ENCODE measurements at places on chromosomes 2 and 18.
A peak's percentile ranks its signal among the peaks of the same experiment; 100 is the strongest.

DNA sequence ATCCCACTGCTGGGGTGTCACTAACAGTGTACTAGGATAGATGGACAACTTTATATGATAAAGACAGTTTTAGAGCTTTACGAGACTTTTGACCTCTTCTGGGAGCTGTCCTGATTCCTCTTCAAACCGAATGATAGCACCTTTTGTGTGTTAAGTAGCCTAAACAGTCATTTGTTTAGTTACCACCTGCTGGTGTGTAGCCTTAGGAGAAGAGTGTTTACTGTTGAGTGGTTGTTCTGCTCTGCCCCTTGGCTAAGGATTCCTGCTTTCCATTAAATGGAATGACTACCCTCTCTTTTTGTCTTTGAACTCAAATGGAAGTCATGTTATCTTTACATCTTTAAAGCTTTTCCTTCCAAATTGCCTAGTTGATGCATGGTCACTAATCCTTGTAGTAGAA, 28.0 kb upstream of the MGAT5 start:
- DNase-seq = no peak

DNA sequence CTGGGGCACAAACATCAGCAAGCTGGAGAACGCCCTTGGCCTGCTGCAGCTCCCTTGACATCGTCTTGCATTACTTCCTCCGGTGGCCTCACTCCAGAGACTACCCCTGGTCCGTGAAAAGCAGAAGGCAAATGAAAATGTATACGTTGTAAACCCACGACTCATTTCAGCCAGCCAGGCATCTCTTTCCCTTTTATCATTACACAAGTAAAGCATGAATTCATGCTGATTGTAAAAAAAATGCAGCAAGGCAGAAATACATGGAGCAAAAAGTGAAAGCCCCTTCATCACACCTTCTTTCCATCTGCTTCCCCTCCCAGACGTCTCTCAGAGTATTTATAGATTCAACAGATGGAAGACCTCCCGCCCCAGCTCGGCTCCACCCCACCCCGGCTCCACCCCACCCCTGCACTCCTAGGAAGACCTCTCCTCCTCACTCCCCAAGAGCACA, 41.6 kb upstream of the RALBP1 start:
- no peak for DNase-seq

DNA sequence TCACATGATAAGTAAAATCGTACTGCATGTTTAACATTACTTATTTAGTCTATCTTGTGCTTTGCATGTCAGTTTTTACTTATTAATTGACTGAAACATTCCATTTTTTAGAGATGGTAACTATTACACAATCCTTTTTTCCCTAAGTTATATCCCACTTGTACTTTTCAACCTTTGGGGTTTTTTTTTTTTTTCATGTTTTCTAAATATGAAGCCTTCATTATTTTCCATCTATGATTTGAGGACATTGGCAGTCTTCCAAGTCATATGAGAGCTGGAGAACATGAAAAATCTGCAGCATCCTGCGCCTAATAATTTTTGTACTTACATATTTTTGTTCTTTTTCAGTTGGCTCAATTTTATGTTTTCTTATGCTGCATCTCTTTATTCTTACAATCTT, 113.9 kb downstream of the MYO1B start:
- DNase-seq = no peak

DNA sequence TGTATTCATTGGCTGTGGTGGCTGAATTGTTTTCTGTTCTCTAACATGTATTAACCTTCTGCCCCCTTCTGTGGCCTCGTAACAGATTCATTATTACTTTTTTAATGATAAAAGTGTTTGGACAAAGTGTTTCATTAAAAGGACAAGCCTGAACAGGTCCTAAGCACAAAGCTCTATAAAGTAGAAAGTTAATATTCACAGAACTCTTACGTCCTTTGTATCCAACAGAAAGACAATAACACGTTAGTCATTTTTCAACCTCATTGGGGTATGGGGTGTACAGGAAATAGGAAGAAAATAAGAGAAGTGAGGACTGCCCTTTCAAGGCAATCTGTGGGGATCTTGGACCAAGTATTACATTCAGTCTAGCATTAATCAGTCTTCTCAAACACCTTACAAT, 105.5 kb upstream of the RGPD4 start:
- no peak for DNase-seq

- DNase-seq = no peak
Observed at GRCh38 chr2:191661097-191661924, 16.6 kb upstream of the NABP1 start.

DNA sequence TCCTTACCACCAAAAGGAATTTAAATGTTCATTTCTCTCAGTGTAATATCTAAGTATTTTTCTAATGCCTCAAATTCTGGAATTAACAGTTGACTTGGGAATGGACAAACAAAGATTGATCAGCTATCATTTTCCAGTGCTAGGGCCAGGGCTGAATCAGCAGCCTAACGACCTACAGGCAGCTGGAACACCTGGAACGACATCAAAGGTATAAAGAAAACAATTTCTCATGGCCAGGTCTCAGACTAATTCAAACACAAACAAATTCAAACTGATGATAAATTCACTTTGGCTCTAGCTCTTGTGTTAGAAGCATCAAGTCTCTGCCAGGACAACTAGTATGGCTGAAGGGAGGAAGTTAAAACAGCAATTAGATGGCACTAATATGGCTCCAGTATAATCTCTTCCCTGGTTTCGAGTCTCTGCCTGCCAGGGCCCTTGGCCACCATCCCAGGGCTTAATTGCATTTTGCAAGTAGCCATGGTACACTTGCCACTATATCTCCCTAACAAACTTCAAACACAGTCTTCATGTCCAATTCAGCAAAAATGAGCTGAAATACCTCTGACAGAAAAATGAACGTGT, 70.2 kb upstream of the FSHR start:
- no peak for DNase-seq

- DNase-seq = no peak
Observed at GRCh38 chr2:11421863-11422490, 44.0 kb downstream of the E2F6 start.

DNA sequence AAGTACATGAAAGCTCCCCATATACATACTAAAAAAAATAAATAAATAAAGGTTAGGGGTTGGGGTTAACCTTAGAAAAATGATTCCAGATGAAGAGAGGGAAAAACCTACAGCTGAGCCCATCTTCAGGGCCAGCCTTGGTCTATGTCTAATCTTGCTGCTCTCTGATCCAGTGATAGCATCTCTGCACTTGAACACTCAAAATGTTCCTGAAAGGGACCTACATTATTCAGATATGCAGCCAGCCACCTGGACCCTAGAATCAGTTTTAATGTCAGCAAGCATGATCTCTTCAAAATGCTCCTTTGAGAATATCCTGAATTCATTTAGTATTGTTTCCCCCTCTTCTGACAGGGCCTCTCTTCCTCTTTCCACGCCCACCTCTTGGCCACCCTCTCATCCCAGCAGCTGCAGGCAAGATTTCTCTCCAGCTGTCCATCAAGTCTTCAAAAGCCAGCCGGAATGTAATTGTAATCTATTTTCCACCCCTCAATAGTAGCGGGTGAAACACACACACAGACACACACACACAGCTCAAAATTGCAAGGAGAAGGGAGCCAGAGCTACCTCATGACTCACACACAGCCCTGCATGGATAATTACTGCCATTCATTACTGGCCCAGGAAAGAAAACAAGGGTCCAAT, 135.5 kb downstream of the MYO3B start:
- no peak for DNase-seq

- no peak for DNase-seq
Observed at GRCh38 chr18:56337507-56337906, 300.9 kb downstream of the TXNL1 start.

DNA sequence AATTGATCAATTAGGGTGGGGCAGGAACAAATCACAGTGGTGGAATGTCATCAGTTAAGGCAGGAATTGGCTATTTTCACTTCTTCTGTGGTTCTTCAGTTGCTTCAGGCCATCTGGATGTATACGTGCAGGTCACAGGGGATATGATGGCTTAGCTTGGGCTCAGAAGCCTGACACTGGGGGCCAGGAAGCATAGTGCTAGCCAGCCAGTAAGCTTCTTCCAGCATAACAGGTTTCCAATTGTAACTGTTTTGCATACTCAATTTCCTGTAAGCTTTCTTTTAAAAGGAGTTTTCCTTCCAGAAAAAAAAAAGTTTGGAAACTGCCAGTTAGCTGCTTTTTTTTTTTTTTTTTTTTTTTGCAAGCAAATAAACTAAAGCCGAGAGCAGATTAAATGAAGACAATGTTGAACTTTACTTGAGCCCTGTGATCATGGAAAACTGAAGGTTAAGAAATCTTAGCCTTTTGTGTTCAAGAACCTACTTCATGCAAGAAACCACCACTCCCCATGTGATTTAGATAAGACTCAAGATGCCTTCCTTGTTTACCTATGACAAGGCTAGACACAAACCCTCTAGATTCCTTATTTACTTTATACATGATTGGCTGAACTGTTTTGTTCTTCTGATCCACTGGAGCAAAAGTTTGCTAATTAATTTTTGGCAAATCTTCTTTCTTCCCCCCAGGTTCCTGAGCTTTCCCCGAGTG, 126.9 kb upstream of the LINC00305 start:
- DNase-seq = no peak

DNA sequence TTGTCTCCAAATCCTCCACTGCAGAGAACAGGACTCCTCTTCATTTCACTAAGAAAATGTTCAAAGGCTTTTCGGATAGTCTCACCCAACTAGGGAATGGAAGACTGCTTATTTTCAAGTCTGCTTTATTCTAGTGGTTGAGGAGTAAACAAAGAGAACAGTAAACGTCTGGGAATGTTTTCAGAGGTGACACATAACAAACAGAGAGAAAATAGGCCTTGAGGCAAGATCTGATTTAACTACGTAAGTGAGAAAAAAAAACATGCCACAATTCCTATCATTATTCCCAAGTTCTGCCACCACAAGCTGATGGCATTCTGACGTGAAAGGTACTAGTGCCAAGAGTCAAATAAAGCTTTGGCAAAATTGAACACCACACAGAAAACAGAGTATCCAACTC, 16.7 kb upstream of the WIPF1 start:
- DNase-seq = no peak

GRCh38 chr2:173612354-173612753, 257.7 kb downstream of the CDCA7 start:
- no peak for DNase-seq

DNA sequence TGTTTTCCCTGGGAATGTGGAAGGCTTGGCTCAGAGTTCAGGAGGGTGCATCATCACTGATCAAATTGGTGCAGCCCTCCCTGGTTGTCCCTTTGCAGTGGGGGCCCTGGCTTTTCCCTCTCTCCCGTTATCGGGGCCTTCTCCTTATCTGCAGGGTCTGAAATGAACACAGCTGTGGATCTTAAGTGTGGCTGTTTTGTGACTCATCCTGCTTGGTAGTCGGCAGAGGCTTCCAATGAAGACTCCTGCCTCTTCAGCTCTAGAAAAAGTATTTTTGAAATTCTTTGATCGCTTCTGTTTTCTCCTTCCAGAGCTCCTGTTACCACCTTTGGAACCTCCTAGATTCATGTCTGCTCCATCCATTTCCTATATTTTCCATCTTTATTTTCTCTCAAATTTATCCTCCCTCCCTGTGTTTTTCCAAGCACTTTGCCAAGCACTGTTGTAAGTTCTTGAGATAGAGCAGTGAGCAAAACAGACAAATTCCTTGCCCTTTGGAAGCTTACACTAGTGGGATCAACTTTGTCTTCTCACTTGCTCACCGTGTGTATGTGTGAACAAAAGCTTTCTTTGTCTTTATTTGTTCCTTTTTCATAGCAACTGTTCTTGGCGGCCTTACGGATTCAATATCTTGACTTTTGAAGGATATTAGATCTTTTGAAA, 45.7 kb downstream of the RALB start:
- no peak for DNase-seq

GRCh38 chr2:20446255-20446916, 488 bp upstream of the RHOB start:
- DNase-seq = no peak

DNA sequence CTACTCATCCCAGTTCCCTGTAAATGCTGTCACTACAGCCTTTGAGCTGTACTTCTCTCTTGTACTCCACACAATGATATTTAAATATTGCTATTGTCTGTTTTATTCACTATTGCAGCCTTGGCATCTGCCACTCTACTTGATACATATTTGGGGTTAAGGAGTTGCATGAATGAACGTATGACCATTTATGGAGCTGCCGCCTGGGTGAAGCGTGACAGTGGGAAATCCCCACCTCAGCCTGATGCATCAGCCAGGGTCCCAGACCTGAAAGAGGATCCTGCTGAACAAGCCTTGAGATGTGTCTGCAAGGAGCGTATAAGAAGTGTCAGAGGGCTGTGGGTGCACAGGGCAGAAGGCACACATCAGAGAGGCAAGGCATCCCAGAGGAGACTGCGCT, 39.1 kb downstream of the MRPL35 start:
- DNase-seq = peak; percentile 25

- no peak for DNase-seq
Observed at GRCh38 chr2:112831946-112832840, 4.4 kb downstream of the IL1B start.

GRCh38 chr2:114252713-114253112, 189.7 kb upstream of the DPP10 start:
- no peak for DNase-seq

GRCh38 chr2:158664987-158665386, 130.1 kb upstream of the DAPL1 start:
- DNase-seq = no peak

GRCh38 chr2:74554820-74555531, 456 bp downstream of the DOK1 start:
- peak; percentile 25 for DNase-seq

- DNase-seq = no peak
Observed at GRCh38 chr2:84449055-84449454, 10.0 kb downstream of the SUCLG1 start.

- peak; percentile 46 for DNase-seq
Observed at GRCh38 chr2:88627856-88628570, 749 bp upstream of the EIF2AK3 start.

GRCh38 chr2:103445347-103445746, 683.5 kb downstream of the TMEM182 start:
- no peak for DNase-seq

DNA sequence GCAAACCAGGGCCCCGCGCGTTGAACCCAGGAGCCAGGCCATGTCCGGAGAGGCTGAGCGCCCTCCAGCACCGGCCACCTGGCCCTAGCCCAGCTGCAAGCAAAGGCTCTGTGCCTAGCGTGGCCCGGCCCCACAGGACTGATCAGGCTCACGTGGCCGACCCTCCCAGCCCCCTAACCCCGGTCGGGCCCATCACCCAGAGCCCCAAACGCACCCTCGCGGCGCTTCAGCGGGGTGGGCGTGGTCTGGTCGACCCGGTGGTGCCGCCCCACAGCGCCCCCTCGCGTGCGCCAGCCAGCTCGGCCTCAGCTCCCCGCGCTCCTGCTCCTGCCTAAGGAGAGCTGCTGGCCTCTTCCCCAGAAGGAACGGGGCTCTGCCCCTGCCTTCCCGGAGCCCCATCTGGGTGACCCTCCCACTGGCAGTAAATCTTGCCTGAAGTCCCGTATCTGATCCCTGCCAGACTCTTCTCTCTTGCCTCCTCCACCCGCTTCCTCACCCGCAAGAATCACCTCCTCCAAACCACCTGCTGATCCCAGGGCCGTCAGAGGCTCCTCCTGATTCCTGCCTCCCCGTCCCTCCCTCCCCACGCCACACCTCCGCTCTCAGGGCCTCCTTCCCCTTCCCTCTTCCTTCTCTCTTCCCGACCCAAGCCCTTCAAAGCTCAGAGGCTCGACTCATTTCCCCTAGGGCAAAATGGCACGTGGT, 12.3 kb upstream of the TEX51 start:
- peak; percentile 19 for DNase-seq

- no peak for DNase-seq
Observed at GRCh38 chr18:2134364-2134763, 436.9 kb downstream of the METTL4 start.
